ENCODE measurements at places on chromosomes 7 and 10. TPM values are rescaled to one million over a fixed set of nuclear protein-coding genes. Genes with fewer than 3 reads are reported as not detected.

OGDHL gene
- 4.5 TPM for total RNA-seq

GRCh38 chr10:64271983-64272382, 750.8 kb downstream of the REEP3 start:
- DNase-seq: no peak
- H3K27me3 ChIP-seq: no peaks in the 10 kb centered on the region
- H3K4me1 ChIP-seq: no peaks in the 10 kb centered on the region
- no peak overlapping the region for H3K4me3 ChIP-seq

GRCh38 chr10:104307576-104308438, 30.5 kb downstream of the ITPRIP start:
- H3K4me1 ChIP-seq: peaks cover 100% of the 10 kb centered on the region
- H3K27ac ChIP-seq: peak overlapping the region; percentile 94
- H3K36me3 ChIP-seq: peaks cover 14% of the 10 kb centered on the region
- no peak for DNase-seq

- H3K4me3 ChIP-seq: no peak overlapping the region
- H3K4me1 ChIP-seq: peaks cover 37% of the 10 kb centered on the region
- H3K27ac ChIP-seq: no peak overlapping the region
- no peaks in the 10 kb centered on the region for H3K36me3 ChIP-seq
- DNase-seq: no peak
Measured at GRCh38 chr7:129438839-129439651, 4.8 kb downstream of the STRIP2 start.

DNA sequence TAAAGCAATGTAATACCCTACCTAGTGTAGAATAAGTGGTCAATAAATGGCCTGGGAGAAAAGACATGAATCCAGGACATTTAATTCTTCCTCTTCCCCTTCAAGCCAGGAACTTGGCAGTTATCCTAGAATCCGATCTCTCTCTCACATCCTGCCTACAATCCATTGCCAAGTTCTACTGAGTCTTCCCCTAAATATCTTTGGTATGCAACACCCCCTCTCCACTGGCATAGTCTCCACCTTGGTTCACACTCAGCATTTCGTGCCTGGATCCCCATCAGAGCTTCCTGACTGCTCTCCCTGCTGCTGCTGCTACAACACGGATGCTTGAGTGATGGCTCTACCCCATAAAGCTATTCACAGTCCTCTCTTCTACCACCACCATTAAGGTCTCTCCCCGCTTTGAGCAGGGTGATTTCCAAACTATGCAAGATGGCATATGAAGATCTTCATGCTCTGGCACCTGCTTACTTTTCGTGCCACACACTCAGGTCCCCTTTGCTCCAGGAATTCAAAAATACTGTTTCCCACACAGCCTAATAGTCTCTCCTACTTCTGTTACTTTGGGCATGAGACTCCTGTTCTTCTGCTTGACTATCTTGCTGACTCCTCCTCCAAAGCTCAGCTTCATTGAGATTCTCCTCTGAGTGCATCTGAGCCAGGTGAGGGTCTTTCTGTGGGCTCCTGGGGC, 4.8 kb downstream of the ANK3 start:
- H3K27me3 ChIP-seq: no peaks in the 10 kb centered on the region
- no peak for DNase-seq
- no peak overlapping the region for H3K4me3 ChIP-seq
- no peak overlapping the region for H3K27ac ChIP-seq

- H3K27ac ChIP-seq: peak overlapping the region; percentile 97
- no peak for DNase-seq
- no peak overlapping the region for H3K4me3 ChIP-seq
- H3K36me3 ChIP-seq: no peaks in the 10 kb centered on the region
- H3K4me1 ChIP-seq: peaks cover 71% of the 10 kb centered on the region
Measured at GRCh38 chr7:37445790-37446189, 2.9 kb downstream of the ELMO1 start.

CPVL gene
- 86.3 TPM for total RNA-seq

DNA sequence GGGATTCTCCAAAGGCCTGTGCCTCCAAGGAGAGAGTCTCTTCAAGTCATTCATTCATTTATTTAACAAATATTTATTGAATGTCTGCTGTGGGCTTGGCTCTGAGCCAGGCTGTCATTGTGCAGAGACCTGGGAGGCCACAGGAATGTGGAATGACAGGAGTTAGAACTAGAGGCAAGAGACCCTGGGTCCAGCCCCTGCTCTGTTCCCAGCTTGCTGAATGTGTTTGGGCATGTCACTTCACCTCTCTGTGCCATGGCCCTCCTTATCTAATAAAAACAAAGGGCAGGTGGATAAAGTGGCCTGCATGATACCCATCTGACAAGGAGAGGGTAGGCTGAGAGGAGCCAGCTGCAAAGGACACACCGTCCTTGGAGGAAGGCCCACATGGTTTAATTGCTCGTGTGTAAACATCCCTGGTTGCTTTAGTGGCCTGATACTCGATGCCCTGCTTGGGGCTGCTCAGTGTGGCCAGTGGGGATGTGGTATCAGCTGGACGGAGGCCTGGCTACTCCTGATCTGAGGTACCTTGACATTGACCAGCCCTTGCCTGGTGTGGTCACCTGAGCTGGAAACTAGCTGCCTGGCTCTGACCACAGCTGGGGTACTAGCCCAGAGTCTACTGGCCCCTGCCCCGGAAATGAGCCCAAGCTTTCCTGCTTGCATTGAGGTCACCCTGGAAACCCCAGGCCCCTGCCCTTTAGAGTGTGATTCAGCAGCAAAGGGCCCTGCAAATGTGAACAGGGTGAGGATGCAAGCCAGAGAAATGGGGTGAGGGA, 116.2 kb downstream of the CDH23 start:
- H3K27me3 ChIP-seq: no peaks in the 10 kb centered on the region
- no peaks in the 10 kb centered on the region for H3K36me3 ChIP-seq
- H3K4me3 ChIP-seq: no peak overlapping the region

- H3K27me3 ChIP-seq: no peaks in the 10 kb centered on the region
- peak overlapping the region; percentile 96 for H3K27ac ChIP-seq
- H3K36me3 ChIP-seq: no peaks in the 10 kb centered on the region
- H3K4me1 ChIP-seq: peaks cover 18% of the 10 kb centered on the region
- peak; percentile 88 for DNase-seq
Measured at GRCh38 chr7:47254081-47254977, 327.6 kb downstream of the TNS3 start.

ABCC2 gene
- total RNA-seq: 0.22 TPM

TMEM270 gene
- not detected for total RNA-seq

KCNH2 gene
- 94.1 TPM for total RNA-seq

DNA sequence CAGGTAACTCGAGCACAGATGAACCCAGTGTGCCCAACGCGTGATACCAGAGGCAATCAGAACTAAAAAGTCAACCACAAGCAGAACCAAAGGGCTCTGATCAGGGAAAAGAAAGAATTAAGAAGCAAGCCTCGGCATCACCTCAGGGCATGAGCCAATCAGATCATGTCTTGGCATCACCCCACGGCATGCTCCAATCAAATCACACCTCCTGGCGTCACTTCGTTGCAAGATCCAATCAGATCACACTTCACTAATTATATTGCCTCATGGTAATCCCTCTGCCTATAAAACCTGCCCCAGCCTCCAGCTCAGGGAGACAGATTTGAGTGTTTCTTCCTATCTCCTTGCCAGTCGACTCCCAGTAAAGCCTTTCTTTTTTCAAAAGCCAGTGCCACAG, 46.8 kb downstream of the TYW1B start:
- no peak for DNase-seq
- no peak overlapping the region for H3K4me3 ChIP-seq
- H3K27ac ChIP-seq: no peak overlapping the region
- H3K27me3 ChIP-seq: no peaks in the 10 kb centered on the region
- H3K36me3 ChIP-seq: peaks cover 2% of the 10 kb centered on the region

GRCh38 chr10:128462844-128463243, 336.6 kb upstream of the MKI67 start:
- no peak overlapping the region for H3K27ac ChIP-seq
- no peak for DNase-seq
- no peak overlapping the region for H3K4me3 ChIP-seq
- H3K4me1 ChIP-seq: no peaks in the 10 kb centered on the region
- H3K27me3 ChIP-seq: peaks cover 96% of the 10 kb centered on the region
- no peaks in the 10 kb centered on the region for H3K36me3 ChIP-seq

GRCh38 chr7:48094861-48095293, 5.8 kb downstream of the UPP1 start:
- no peak for DNase-seq
- H3K27me3 ChIP-seq: no peaks in the 10 kb centered on the region
- H3K36me3 ChIP-seq: peaks cover 68% of the 10 kb centered on the region
- peaks cover 36% of the 10 kb centered on the region for H3K4me1 ChIP-seq

DNA sequence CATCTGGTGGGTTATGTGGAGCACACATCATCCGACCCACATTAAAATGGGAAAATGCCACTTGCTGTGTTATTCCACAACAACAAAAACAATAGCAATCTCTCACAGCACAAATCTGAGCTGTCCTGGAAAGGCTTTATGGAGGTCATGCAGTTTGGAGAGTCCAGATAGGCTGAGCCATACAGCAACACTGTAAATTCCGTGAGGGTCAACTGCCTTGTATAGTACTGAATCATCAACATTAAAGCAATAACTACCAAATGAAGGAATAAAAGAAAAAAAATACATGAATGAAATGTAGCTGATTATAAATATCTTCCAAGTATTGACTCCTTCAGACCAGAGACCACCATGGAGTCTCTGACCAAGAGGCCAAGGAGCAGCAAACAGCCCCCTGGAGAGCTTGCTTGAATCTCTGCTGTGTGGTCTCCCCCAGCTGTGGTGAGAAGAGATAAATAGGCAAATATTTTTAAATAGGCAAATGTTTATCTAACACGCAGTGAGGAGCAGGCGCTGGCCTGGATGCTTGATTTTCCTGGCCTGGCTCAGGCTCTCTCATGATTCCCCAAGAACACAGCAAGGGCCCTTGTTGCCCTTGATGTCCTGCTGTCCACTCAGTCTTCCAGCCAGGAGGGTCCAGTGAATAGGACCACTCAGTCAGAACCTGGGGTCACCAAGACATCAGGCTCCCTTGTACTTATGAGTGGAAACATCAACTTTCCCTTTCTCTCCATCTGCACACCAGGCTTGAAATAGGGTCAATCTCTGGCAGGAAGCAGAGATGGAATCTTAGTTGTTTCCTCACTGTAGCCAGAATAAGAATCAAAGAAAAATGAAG, 1021.3 kb downstream of the XPNPEP1 start:
- H3K27me3 ChIP-seq: peaks cover 12% of the 10 kb centered on the region
- no peaks in the 10 kb centered on the region for H3K36me3 ChIP-seq
- H3K4me1 ChIP-seq: no peaks in the 10 kb centered on the region
- H3K4me3 ChIP-seq: no peak overlapping the region
- H3K27ac ChIP-seq: peak overlapping the region; percentile 11
- no peak for DNase-seq

DNA sequence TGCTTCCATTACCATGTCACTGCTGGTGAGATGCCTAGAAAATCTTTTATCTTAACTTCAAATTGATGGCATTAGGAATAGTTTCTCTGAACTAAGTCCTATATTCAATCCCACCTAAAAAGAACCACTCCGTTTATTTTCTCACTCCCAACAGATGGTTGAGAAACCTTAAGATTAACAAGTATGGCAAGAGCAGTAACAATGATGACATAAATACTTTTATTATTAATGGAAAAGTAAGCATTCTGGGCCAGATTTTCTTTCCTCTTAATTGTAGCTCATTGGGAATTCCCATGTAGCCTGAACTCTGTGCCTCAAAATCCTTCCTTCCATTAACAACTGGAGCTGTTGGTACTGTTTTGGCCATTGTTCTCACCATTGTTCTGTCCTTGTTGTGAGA, 21.1 kb upstream of the FAM13C start:
- H3K27ac ChIP-seq: peak overlapping the region; percentile 76
- DNase-seq: no peak
- H3K36me3 ChIP-seq: no peaks in the 10 kb centered on the region
- H3K4me3 ChIP-seq: no peak overlapping the region
- no peaks in the 10 kb centered on the region for H3K27me3 ChIP-seq

- H3K27ac ChIP-seq: no peak overlapping the region
- no peak for DNase-seq
- no peaks in the 10 kb centered on the region for H3K4me1 ChIP-seq
- H3K36me3 ChIP-seq: no peaks in the 10 kb centered on the region
- H3K27me3 ChIP-seq: peaks cover 40% of the 10 kb centered on the region
Measured at GRCh38 chr7:148256433-148256832, 334.1 kb upstream of the C7orf33 start.

DNA sequence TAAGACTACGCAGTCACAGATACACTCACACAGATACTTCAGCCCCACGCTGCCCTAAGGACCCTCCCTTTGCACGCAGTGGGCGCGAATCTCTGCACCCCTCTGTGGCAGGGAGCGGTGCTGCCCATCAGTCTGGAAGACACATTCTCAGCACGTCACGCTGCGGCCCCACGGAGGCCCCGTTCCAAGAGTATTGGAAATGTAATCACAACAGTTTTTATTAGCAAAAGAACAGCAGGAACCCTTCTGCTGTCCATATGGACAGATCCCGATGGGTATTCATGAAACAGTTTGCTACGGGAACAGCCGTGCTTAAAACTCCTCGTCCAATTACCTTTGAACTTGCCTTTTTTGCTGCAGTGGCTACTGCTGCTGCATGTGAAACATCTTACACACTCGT, 131.0 kb downstream of the RPS24 start:
- H3K4me1 ChIP-seq: no peaks in the 10 kb centered on the region
- no peak overlapping the region for H3K4me3 ChIP-seq
- no peak overlapping the region for H3K27ac ChIP-seq

DNA sequence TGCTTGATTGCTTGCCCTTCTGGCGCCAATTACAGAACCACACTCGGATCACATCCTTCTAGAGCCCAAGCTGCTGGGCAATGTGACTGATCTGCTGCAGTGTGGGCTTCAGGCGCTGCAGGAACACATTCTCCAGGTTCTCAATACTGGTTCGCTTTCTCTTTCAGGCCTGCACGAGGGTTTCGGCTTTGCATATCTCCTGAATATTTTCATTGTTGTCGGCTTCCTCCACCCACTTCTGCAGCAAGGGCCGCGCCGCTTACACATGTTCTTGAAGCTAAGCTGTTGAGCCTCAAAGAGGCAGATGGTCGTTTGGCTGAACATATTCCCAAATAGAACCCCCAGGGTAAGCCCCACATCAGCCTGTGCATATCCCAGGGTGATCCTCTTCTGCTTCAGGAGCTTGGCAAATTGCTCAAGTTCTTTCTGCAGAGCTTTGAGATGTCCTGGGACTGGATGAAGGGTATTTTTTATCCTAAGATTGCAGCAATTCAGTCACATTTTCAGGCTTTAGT, 64.6 kb downstream of the HERC4 start:
- no peak for DNase-seq
- H3K4me1 ChIP-seq: no peaks in the 10 kb centered on the region

SSC4D gene
- 0.99 TPM for total RNA-seq

SFTPA2 gene
- total RNA-seq: not detected

PRLHR gene
- not detected for total RNA-seq

DNA sequence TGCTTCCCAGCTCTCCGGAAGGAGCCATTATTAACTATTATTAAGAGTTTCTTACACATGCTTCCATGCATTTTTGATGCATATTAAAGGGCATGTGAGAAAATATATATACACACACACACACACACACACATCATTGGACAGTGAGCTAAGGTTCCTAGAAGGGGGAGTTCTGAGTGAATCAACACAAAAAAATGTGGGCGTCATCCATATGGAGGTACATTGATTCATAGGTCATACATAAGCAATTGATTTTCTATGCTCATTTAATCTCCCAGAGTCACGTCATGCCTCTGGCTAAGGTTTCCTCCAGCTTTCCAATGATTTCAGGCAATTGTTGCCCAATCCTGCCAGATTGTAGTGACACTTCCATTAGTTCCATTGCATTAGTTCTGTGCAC, 269.4 kb downstream of the DNAJB9 start:
- H3K4me3 ChIP-seq: no peak overlapping the region
- H3K36me3 ChIP-seq: no peaks in the 10 kb centered on the region
- no peaks in the 10 kb centered on the region for H3K27me3 ChIP-seq
- DNase-seq: no peak

All from left ventricle myocardium inferior (tissue), 1 donor.